ENCODE measurements at places on chromosomes 6 and 20.

GRCh38 chr6:39057251-39058155 lies 8.9 kb downstream of the GLP1R start:
- no peak for DNase-seq

GRCh38 chr6:142942238-142942637 lies 2.7 kb downstream of the HIVEP2 start:
- DNase-seq: no peak

DNA sequence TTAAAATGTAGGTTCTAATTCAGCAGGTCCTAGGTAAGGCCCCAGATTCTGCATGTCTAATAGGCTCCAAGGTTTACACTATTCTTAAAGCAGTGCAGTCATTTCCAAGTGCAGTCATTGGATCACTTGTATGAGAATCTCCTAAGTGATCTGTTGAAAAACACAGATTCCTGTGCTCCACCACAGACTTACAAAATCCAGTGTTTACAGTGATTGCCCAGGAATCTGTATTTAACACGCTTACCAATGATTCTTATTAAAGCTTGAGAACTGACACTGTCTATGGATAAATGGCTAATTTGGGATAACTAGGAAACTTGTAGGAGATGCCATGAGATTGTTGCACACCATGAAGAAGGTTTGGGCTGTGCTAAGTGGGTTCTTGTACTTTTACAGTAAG lies 104.6 kb upstream of the PLEKHG1 start:
- no peak for DNase-seq

- DNase-seq: peak; percentile 57
Observed at GRCh38 chr6:53492860-53493634, 51.9 kb downstream of the GCLC start.

DNA sequence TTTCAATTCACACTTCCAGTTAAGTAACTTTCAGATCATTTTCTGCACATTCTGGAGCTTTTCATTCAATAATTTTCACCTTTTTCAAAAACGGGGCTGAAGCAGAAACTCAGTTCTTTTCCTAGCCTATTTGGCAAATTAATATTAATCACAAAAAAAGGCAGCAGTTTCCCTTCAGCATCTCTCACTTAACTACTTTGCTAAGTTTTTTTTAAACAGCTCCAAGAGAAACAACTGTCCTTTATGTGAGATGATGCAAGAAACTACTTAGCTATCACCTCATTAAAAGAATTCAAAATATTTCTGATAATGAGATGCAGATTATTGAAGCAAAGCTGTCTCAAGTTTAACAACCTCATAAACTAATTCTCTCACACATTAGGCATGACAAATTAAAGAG lies 11.8 kb downstream of the CASS4 start:
- DNase-seq: no peak

- DNase-seq: peak; percentile 40
Observed at GRCh38 chr6:13304580-13305260, 23.6 kb downstream of the TBC1D7 start.

- no peak for DNase-seq
Observed at GRCh38 chr6:132907231-132907630, 92.9 kb downstream of the RPS12 start.

DNA sequence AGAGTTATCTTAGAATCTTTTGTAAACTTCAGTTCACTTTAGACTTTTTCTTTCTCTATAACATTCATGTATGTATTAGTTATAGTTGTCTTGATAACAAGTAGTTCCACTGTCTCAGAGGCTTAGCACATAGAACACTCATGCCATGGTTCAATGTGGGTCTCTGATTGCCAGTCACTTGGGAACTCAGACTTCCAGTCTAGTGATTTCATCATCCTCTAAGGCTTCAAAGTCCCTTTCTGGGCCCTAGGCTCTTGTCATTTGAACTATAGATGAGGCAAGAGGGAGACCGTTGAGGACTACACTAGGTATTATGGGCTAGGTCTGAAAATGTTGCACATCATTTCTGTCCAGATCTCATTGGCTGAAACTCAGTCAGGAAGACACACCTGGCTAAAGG lies 8.4 kb upstream of the EEF1E1 start:
- no peak for DNase-seq

DNA sequence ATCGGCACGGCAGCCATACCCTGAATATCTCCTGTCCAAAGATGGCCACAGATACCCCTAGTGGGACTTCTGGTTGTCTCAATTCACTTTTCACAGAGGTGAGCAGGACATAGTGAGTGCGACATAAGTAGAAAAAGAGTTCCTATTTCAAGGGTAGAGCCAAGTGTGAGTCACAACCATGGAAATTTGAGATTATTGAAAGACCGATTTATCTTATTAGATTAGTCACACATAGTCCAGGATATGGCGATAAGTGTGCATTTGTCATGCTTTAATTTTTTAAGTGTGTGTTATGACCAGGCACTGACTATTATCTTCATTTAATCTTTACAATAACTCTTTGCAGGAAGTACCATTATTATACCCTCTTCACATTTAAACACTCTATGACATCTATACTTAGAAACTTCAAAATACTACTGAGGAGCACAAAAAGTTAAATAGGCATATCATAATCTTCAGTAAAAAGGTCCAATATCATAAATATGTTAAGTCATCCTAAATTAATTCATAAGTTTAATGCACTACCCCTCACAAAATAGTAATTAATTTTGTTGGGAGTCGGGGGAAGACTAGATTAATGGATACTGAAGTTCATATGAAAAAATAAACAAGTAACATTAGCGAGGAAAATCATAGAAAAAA lies 13.4 kb upstream of the TNFAIP3 start:
- DNase-seq: no peak

- no peak for DNase-seq
Observed at GRCh38 chr6:38185244-38185643, 365.7 kb downstream of the ZFAND3 start.

GRCh38 chr6:15539722-15540270 lies 123.0 kb downstream of the DTNBP1 start:
- no peak for DNase-seq

GRCh38 chr20:1663917-1664316 lies 6.3 kb upstream of the SIRPG start:
- DNase-seq: no peak

- no peak for DNase-seq
Observed at GRCh38 chr20:31691646-31692275, 30.9 kb downstream of the BCL2L1 start.

- DNase-seq: no peak
Observed at GRCh38 chr20:39264506-39265172, 302.5 kb downstream of the DHX35 start.

DNA sequence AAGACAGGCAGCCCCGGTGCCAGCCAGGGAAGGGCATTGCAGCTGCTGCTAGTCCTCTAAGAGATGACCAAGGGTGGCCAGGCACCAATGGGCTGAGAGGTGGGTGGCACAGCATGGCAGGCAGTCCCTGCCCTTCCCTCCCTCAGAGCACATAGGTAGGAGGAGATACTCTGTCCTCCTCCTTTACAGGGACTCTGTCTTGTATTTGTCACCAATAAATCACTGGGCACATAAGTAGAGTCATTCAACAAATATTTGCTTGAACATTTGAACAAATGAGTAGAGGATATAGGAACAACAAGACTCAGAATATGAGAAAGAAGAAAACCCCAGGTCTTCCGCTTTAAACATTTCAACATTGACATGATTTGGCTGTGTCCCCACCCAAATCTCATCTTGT lies 69.4 kb upstream of the CLDN20 start:
- DNase-seq: no peak
